ENCODE measurements at places on chromosomes 7 and 10.
A peak's percentile ranks its signal among the peaks of the same experiment; 100 is the strongest.

- DNase-seq: no peak
Measured at GRCh38 chr10:33387720-33388119, 53.3 kb upstream of the NRP1 start.

DNA sequence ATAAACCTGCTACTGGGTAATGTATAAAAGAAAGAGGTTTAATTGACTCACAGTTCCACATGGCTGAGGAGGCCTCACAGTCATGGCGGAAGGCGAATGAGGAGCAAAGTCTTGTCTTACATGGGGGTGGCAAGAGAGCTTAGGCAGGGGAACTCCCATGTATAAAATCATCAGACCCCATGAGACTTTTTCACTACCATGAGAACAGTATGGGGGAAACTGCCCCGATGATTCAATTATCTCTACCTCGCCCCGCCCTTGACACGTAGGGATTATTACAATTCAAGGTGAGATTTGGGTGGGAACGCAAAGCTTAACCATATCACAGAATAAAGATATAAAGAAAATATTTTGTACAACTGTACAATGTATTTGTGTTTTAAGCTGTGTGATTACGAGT, 39.4 kb upstream of the PLCE1 start:
- DNase-seq: no peak

DNA sequence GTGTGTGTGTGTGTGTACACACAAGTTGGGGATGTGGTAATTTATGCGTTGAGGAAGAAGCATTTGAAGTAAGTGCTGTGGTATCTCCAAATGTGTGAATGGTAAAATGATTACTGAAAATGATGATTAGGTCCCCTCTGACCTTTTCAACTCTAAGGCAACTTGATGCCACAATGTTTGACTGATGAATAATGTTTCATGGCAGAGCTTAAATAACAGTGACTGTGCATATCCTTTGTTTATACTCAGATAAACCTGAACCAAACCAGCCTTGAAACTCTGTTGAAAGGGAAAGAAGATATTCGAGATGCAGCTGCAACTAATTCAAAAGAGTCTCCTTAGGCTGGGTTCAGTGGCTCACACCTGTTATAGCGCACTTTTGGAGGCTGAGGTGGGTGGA, 64.8 kb upstream of the YAE1 start:
- DNase-seq: no peak

DNA sequence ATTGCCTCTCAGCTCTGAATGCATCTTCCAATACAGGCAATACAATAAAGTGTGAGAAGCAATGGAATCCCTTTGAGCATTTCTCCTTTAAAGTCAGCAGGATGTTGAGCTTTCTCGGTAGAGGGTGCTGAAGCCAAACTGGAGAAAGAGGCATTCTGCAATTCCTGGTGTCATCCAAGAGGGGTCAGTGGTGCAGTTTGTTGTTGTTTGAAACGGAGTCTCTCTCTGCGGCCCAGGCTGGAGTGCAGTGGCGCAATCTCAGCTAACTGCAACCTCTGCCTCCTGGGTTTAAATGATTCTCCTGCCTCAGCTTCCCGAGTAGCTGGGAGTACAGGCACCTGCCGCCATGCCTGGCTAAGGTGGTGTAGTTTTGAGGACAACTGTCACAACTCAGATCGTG, 486.5 kb downstream of the CALN1 start:
- peak; percentile 4 for DNase-seq

- no peak for DNase-seq
Measured at GRCh38 chr7:79407351-79407750, 46.1 kb downstream of the MAGI2 start.

DNA sequence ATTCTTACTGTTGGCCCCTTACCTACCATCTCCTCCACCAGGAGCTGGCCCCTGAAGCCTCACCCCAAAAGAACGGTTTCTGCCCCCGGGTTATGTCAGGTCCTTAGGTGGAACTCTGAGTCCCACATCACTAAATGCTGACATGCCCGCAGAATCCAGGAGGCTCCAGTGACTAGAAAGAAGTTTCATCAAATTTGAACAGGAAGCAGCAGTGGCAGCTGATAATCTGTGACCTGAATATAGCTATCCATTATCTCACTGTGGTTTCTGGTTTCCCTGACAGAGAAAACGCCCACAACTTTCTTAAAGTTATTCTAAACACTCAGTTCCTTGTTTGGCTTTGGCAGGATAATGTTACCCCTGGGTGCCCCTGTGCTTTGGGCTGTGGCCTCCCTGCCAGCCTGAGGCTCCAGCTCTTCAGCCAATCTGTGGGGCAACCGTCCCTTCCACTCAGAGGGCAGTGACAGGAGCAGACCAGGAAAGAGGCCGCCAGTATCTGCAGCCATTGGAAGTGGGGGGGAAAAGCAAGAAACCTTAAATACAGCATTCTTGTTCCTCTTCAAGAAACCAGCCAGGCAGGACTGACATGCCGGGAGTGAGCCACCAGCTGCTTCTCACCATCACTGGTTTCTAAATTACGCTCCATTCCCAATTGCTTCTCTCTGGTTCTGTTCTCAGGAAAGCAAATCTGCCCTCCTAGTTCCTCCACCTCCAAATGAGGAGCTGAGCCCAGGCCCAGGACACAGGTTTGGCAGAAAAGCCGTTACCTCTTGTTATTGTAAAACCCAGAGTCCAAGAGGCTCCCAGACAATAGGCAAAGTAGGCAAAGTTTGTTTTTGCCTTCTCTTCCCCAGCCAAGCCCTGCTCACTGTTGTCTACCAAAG, 41.2 kb upstream of the VCL start:
- peak; percentile 82 for DNase-seq

DNA sequence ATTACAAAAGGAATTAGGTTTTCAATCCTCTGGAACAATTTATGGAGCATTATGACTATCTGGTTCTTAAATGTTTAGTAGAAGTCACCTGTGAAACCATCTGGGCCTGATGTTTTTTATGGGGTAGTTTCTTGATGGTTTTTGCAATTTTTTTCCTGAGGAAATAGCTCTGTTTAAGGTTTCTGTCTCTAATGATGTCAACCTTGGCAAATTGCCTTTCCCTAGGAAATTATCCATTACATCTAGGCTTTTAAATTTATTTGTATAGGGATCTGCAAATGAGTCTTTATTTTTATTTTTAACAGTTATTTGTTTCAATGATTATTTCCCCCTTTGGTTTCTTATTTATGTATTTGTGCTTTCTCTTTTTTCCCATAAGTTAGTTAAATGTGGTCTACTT, 222.8 kb downstream of the GALNT17 start:
- DNase-seq: no peak

DNA sequence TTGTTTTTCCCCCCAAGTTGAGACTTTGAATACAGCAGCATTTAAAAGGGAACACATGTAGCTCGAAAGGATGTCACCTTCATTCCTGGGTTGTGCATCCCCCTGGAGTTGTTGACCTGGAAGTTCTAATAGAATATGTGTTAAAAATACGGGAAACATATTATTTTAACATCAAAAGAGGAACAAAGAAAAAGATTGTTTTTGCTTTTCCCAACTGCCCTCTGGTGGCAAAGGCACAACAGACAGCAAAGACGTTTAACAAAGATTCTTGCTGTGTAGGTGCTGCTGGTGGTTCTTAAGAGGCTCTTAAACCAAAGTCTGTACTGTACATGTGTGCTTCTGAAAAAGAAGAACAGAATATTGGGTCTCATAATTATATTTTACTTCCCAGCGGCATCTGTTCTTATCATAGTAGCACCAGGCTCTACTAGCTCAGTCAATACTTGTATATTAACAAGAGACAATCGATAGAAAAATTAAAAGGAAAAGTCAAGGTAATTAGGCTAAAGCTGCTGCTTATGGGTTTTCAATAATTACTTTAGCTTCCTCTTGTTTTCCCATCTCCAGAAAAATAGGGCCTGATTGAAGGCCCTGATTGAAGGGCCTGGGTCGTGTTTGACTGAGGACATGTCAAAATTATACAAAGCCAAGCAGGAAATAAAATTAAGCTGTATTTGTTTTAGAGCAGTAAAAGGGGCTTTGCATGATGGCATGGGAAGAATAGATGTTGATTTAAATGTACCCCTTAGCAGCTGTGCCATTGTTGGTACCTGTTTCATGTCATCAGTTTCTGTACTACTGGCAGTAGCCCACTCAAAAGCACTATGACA, 384.2 kb upstream of the LRGUK start:
- peak; percentile 53 for DNase-seq

DNA sequence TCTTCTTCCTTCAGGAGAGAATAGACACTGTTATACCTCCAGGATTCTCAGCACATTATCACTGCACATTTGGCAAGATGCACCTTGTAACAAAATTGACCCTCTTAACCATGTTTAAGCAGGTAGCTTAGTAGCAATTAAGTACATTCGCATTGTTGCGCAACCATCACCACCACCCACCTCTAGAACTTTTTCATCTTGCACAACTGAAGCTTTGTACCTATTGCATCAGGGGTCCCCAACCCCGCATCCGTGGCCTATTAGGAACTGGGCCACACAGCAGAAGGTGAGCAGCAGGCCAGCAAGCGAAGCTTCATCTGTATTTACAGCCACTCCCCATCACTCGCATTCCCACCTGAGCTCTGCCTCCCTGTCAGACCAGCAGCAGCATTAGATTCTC, 29.9 kb upstream of the SMURF1 start:
- no peak for DNase-seq

DNA sequence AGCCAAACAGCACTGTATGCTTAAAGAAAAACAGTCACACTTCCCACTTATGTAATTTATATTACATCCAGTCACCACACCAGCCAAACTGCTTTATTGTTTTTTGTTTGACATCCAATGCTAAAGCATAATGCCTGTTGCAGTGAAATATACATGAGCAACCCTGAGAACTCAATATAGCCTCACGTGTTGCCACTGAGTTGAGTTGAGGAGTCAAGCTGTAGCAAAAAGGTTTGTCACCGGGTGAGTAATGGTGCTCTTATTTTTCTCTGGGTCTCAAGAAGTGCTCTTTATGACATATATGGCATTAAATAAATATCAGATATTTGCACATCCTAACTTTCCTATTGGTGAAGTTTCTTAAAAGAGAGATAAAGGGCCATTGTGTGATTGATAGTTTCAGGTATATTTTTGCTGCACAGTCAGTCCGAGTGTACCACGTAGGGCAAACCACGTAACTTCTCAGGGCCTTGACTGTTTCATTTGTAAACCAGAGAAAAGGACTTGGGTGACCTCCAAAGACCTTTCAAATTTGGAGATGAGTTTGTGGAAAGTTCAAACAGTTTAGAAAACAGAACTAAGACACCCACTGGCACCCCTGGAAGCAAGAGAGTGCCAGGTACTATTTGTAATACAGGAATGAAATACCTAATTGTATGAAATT, 168.5 kb downstream of the CFTR start:
- DNase-seq: no peak

GRCh38 chr7:141181812-141182211, 107.9 kb downstream of the TMEM178B start:
- DNase-seq: no peak

GRCh38 chr10:80323311-80323710, 33.2 kb downstream of the DYDC1 start:
- no peak for DNase-seq

- DNase-seq: no peak
Measured at GRCh38 chr10:62047228-62047892, 145.9 kb downstream of the ARID5B start.

GRCh38 chr7:15648461-15648961, 38.0 kb downstream of the MEOX2 start:
- no peak for DNase-seq

DNA sequence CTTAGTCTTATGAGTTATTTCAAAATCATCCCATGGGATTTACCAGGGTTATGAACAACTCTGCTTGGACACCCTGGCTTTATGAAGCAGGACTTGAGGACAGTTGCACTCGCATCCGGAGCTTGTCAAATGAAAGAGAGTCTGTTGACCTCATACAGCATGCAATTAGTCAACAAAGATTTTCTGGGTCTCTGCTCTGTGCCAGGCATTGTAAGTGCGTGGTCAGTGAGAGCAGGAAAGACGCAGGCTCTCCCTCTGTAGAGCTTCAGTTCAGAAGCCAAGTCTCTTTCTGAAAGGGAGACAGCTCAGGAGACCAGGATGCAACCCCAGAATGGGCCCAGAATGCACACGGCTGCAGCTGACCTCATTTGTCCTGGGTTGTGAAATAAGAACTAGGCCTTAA, 45.5 kb upstream of the DMBT1 start:
- no peak for DNase-seq

DNA sequence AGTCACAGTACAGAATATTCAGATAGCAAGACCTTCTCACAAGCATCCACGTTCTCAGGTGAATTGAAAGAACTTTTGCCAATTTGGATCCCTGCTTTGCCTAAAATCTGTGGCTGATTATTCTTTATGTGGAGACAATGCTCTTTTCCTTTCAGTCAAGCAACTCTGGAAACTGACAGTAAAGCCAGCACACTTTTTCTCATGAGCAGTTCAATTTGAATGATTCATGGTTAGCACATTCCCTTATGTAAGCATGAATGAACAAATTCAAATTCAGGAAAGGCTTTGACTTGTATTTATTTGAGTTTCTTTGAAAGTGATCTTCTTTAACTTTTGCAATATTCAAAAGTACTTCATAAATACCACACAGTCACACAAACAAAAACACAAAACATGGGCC, 57.6 kb downstream of the MEOX2 start:
- no peak for DNase-seq

- no peak for DNase-seq
Measured at GRCh38 chr10:126536148-126536547, 134.3 kb downstream of the C10orf90 start.

GRCh38 chr10:109773288-109774120, 149.8 kb downstream of the XPNPEP1 start:
- no peak for DNase-seq

GRCh38 chr7:30934732-30935568, 23.3 kb downstream of the AQP1 start:
- DNase-seq: no peak

DNA sequence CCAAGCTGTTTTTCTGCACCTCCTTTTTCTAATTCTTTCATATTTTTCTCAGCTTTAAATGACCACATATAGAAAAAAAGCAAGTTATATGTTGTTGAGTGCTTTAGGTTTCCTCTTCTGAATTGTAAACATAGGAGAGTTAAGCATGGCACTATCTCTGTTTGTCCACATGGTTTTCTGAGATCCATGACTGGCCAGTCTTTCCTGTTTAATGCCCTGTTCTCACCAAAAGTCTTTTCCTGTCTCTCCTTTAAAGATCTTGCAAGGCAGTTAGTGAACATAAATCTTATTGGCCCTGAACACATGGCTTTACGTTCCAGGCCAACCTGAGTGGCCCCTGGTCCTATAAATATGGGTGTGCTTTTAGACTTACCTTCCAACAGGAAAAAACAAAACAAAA, 19.4 kb downstream of the TRPV5 start:
- DNase-seq: no peak

- DNase-seq: no peak
Measured at GRCh38 chr7:2838873-2839578, 5.1 kb downstream of the GNA12 start.

GRCh38 chr7:102253973-102254370, 32.7 kb upstream of the SH2B2 start:
- no peak for DNase-seq

All from inflammatory macrophage treated with lipopolysaccharide for 1 hour (primary cell).